ENCODE measurements at places on chromosomes 16 and 17.

DNA sequence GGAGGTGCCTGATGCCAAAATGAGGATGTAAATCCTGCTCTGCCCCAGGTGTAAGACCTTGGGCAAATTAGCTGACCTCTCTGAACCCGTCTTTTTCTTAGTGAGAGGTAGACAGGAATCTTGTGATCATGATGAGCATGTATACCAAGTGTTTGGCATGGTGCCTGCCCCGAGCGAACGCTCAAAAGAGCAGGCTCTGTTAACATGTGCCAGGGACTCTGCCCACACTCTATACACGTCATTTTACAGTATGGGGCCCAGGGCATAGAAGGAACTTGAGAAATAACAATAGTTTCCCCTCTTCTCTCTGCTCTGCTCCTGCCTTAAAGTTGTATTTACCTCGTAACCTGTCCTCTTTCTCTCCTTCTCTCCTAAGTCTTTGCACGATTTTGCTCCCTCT lies 9.3 kb upstream of the MAF start:
- H3K36me3 ChIP-seq: no peaks in the 10 kb centered on the region
- H3K4me1 ChIP-seq: peaks cover 16% of the 10 kb centered on the region
- H3K4me3 ChIP-seq: no peak overlapping the region

- H3K4me3 ChIP-seq: no peak overlapping the region
- H3K27ac ChIP-seq: no peak overlapping the region
- no peak for DNase-seq
- H3K36me3 ChIP-seq: peaks cover 53% of the 10 kb centered on the region
- H3K4me1 ChIP-seq: peaks cover 3% of the 10 kb centered on the region
- H3K27me3 ChIP-seq: no peaks in the 10 kb centered on the region
Measured at GRCh38 chr16:89104930-89105571, 11.4 kb downstream of the ACSF3 start.

GRCh38 chr17:68592682-68593641 lies 8.2 kb downstream of the FAM20A start:
- peaks cover 6% of the 10 kb centered on the region for H3K4me1 ChIP-seq
- H3K27ac ChIP-seq: no peak overlapping the region
- no peak overlapping the region for H3K4me3 ChIP-seq
- H3K36me3 ChIP-seq: no peaks in the 10 kb centered on the region
- no peak for DNase-seq

DNA sequence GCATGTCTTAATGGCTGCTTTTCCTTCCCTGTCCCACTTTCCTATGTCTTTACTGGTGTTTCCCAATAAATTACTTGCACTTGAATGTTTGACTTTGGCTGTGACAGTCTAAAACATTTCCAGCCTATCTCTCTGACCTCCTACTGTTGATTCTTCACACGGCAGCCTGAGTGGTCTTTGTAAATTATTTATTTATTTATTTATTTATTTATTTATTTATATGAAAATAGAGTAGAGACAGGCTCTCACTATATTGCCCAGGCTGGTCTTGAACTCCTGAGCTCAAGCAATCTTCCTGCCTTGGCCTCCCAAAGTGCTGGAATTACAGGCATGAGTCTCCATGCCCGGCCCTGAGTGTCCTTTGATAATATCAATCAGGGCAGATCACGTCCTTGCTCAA lies 28.4 kb upstream of the LYRM9 start:
- no peaks in the 10 kb centered on the region for H3K36me3 ChIP-seq
- no peak overlapping the region for H3K27ac ChIP-seq
- DNase-seq: no peak
- H3K4me1 ChIP-seq: no peaks in the 10 kb centered on the region
- H3K4me3 ChIP-seq: no peak overlapping the region

GRCh38 chr16:84356591-84357116 lies 11.7 kb upstream of the ATP2C2 start:
- no peak overlapping the region for H3K4me3 ChIP-seq
- no peak for DNase-seq
- peaks cover 11% of the 10 kb centered on the region for H3K4me1 ChIP-seq
- H3K27me3 ChIP-seq: no peaks in the 10 kb centered on the region
- H3K36me3 ChIP-seq: no peaks in the 10 kb centered on the region

GRCh38 chr17:48592057-48592514 lies 1.5 kb downstream of the HOXB5 start:
- no peak overlapping the region for H3K27ac ChIP-seq
- peaks cover 39% of the 10 kb centered on the region for H3K27me3 ChIP-seq
- H3K4me1 ChIP-seq: peaks cover 29% of the 10 kb centered on the region
- H3K4me3 ChIP-seq: no peak overlapping the region
- H3K36me3 ChIP-seq: no peaks in the 10 kb centered on the region

- no peak overlapping the region for H3K4me3 ChIP-seq
- H3K4me1 ChIP-seq: peaks cover 30% of the 10 kb centered on the region
- H3K27ac ChIP-seq: no peak overlapping the region
Measured at GRCh38 chr17:57464191-57464864, 208.0 kb downstream of the MSI2 start.

GRCh38 chr16:57764006-57764340 lies 28.4 kb downstream of the KATNB1 start:
- H3K4me3 ChIP-seq: no peak overlapping the region
- no peak for DNase-seq
- no peaks in the 10 kb centered on the region for H3K4me1 ChIP-seq
- H3K27ac ChIP-seq: no peak overlapping the region

DNA sequence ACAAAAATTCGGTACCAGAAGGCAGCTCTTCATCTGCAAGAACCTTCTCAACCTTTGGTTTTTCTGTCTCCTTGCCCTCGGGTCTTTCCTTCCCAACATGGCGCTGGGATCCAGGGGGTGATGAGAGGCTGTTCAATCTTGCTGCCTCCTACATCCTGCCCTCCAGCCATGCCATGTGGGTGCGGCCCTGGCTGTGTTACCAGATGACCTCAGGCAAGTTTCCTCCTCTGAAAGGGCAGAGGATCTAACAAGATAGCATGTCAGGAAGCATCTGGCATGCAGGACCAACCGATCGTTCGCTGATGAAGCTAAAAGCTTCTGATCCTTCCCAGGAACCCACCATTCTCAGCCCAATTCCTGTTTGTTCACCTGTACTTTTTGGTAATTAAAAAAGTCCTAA lies 36.8 kb upstream of the BCAR1 start:
- no peak overlapping the region for H3K4me3 ChIP-seq
- H3K27me3 ChIP-seq: no peaks in the 10 kb centered on the region
- peaks cover 14% of the 10 kb centered on the region for H3K36me3 ChIP-seq
- peaks cover 18% of the 10 kb centered on the region for H3K4me1 ChIP-seq
- no peak for DNase-seq

DNA sequence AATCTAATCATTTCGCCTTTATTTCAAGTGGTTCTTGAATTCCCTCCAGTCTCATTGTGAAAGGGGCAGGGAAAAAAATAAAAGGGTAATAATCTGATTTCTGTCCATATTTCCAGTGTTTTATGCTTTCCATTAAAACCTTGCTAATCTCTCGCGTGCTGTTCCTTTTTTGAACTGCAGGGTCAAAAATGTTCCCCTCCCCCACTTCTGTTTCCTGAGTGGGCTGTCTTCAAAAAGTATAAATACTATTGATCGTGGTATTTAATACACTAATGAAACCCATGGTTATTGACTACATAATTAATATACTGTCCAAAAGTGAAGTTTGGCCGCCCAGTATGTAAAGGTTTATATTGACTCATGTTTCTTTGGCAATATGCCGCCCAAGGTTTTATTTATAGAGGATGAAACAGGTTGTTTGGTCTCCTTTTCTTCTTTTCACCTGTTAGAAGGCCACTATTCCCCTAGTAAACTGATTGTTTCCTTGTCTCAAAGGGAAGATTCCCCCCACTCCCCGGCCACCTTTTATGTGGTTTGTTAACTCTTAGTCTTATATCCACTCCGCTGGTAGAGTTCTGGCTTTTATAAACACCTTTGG lies 69.7 kb downstream of the RPA1 start:
- H3K4me3 ChIP-seq: no peak overlapping the region
- no peak for DNase-seq
- no peaks in the 10 kb centered on the region for H3K4me1 ChIP-seq
- no peaks in the 10 kb centered on the region for H3K27me3 ChIP-seq
- H3K36me3 ChIP-seq: peaks cover 33% of the 10 kb centered on the region
